Ovary (tissue), 10 donors: ENCODE measurements at places on chromosomes 13 and 19. TPM values are rescaled to one million over a fixed set of nuclear protein-coding genes. Genes with fewer than 3 reads are reported as not detected.
A peak's percentile ranks its signal among the peaks of the same experiment; 100 is the strongest.

AMH gene
- not detected for polyA plus RNA-seq

KCNC3 gene
- 0.19 TPM for polyA plus RNA-seq

CATSPERD gene
- not detected for polyA plus RNA-seq

DNA sequence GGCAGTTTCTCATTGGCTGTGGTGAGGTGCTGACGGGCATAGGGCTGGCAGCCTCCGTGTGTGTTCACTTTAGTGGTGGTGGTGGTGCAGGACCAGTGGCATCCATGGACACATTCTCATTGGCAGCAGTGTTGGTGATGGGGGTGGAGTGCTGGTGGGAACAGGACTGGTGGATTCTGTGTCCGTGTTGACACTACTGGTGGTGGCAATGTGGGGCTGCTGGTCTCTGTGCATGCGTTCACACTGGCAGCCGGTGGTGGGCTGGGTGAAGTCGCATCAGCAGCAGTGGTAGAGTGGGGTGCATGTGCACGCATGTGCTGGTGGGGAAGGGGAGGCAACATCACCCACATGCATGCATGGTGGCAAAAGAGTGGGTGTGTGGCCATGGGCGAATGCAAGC, 1471.4 kb upstream of the PCDH20 start:
- no peak for DNase-seq

ZNF763 gene
- polyA plus RNA-seq, result 7.0 TPM

NKG7 gene
- 1.6 TPM for polyA plus RNA-seq

GRCh38 chr19:30857966-30858490, 485.8 kb downstream of the ZNF536 start:
- DNase-seq, result no peak

- DNase-seq, result no peak
Observed at GRCh38 chr13:22740264-22740663, 440.5 kb upstream of the SGCG start.

GRCh38 chr13:74867460-74867859, 614.5 kb downstream of the TBC1D4 start:
- DNase-seq, result no peak

DNA sequence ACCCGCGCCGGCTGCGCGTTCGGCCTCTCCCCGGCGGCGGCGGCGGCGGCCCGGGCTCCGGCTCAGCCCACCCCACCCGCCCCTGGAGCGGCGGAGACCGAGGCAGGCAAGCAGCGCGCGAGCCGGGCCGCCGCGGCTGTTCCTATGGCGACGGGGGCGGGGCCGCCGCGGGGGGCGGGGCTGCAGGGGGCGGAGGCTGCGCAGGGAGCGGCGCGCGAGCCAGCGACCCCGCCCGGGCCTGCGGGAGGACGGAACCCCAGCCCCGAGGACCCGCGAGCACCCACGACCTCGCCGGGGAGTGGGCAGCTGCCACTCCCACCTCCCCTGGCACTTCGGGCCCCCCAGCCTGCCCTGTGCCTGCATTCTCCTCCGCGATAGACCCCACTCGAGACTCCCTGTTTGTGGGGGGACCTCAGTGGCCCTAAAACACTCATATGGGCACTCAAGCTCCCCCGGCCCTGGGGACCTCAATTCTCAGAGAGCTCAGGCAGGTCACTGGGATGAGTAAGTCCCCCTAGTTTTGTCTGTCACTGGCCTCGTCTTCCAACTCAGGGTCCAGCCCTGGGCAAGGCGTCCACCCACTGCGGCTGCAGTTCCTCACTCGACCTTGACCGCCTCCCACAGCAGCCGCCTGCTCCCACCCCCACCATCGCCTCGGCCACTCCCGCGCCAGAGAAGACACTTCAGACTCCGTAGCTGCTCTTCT, at the start of gene CTXN1:
Gene CTXN1, minus strand, starts transcription at position 115 of the 706 bp plus-strand sequence. CDS start 597 bp downstream, outside the sequence.
- peak; percentile 91 for DNase-seq

CCDC194 gene
- polyA plus RNA-seq, result 1.8 TPM

DNA sequence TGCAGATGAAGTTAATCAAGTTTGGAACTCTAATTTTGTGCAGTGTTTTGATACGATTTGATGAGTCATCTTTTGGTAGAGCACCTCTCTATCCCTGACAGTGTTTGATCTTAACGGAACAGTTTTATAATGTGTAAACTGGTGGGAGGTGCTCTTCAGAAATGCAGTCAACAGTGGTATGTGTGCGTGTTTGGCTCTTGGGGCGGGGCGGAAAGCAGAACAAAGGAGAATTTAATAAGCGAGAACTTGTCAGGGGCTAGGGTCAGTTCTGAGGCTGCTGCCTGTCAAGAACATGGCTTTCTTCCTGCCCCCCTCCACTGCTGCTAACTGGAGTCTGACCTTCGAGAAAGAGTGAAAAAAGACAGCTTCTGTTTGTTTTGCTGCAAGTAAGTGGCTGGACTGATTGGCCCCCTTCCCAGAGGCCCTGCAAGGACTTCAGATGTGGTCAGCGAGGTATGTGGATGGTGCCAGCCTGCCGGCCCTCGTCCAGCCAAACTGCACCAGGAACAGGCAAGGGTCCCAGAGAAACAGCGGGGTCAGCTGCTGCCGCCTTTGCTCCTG, 40.8 kb downstream of the BBC3 start:
- DNase-seq, result peak; percentile 63

GRCh38 chr13:42028113-42028799, 20.2 kb upstream of the DGKH start:
- no peak for DNase-seq

UPF1 gene
- 35.4 TPM for polyA plus RNA-seq

- DNase-seq, result no peak
Observed at GRCh38 chr13:43986421-43986981, 106.8 kb downstream of the LACC1 start.

FAM83E gene
- polyA plus RNA-seq, result 0.16 TPM

- DNase-seq, result no peak
Observed at GRCh38 chr13:111390522-111391270, 70.3 kb downstream of the TEX29 start.

GRCh38 chr13:79096099-79096498, 310.0 kb downstream of the RBM26 start:
- DNase-seq, result no peak

GRCh38 chr19:48746738-48747575, at the start of gene IZUMO1:
Gene IZUMO1 (minus strand): TSS chr19:48746909. CDS start chr19:48745859, 1,050 bp downstream.
- DNase-seq, result peak; percentile 67

DNA sequence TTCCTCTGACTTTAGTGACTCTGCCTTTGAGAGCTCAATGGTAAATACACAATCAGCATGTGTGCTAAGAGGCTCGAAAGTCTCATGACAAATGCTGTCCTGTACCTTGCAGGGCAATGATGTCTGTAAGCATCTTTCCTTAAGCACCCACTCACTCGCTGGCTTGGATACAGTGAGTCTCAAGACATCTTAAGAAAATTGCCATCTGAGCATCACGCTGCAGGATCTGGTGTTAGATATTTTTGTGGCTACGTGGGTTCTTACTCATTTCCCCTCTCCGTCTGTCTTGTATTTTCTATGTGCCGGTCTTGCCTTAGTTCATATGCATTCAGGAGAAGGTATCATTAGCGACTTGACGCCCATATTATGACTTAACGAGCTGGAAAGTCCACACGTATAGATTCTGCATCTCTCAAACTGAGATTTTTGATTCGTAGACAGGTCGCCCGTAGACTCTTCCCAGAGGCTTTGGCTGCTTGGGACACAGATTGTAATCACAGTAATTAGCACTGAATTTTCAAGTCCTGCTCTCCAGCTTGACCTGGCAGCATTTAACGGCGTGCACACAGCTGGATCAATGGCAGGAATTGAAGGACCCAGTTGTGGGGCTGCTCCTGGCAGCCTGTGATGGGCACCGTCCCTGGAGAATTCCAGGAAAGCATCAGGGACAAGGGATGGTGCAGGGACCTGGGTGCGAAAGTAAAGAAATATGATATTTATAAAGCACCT, 231.2 kb downstream of the ZIC5 start:
- no peak for DNase-seq

DNA sequence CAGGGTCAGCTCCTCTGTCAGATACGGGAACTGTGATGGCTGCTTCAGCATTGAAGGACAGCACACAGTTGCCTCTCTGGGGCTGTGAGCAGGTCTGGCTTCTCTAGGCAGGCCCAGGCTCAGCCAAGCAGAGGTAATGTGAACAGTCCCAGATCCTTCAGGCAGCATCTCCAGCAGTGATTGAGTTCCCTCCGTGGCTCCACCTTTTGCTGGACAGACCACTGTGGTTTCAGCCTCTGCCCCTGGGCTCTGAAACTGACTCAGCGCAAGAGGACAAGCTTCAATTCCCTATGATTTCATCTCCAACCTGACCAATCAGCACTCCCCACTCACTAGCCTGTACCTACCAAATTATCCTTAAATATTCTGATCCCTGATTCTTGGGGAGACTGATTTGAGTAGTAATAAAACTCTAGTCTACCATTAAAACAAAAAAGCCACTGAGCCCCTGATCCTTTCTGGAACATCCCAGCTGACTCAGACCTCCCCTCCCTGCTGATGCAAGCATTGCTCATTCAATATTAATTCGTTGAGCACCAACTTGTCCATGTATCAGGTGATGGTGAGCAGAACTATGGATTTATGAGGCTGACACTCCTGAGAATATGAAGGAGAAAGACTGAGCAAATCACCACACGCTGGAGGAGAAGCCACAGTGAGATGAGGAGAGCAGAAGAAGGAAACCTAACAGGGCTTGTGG, 16.7 kb downstream of the GSX1 start:
- DNase-seq, result no peak

GRCh38 chr19:49071860-49072547, 495 bp downstream of the KCNA7 start:
- DNase-seq, result no peak

CEACAM20 gene
- not detected for polyA plus RNA-seq

DNA sequence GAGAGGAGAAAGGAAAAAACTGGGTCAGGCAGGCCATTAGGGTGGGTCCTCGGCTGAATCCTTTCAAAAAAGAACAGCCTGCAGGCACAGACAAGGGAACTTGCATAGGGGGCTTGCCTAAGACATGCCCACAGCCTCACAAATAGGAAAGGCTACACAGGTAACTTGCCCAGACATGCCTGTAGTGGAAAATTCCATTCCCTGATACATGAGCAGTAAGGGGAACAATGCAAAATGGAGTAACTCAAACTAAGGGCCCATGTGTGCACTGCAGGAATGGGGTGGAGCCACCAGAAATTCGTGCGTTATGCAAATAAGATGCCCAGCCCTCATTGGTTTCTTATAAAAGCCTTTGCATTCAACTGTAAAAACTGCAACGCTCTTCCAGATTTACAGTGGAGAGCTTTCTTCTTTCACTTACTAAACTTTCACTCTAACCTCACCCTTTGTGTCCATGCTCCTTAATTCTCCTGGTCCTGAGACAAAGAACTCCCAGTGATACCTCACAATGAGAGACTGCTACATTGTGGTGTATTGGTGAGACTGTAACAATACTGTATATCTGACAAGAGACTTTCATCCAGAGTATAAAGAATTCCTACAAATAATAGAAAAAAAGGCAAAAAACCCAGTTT, 59.5 kb upstream of the SLITRK1 start:
- no peak for DNase-seq

ADAT3 gene
- not detected for polyA plus RNA-seq

DNA sequence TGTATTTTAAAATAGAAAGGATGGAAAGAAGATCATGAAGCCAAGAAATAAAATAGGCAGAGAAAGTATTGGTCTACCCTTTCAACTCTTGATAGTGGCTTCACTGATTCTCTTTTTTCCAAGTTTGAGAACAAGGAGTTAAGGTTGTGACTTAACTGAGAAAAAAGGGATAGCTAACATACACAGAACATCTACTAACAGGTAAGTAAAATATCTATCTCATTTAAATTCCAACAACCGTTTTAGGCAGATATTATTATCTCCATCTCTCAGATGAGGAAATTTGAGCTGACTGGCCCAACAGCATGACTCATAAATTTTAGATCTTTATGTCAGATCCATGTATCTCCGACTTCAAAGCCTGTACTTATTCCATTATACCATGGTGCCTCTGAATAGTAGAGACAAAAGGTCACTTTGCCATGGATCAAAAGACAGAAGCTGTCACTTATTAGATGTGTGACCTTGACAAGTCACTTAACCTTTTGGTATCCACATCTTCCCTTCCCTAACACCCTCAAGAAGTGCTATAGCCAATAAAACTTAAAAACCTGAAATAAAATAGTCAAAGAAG, 152.1 kb downstream of the DACH1 start:
- DNase-seq, result no peak

- no peak for DNase-seq
Observed at GRCh38 chr19:46909356-46909755, 48.6 kb downstream of the ARHGAP35 start.

GRCh38 chr19:41871573-41872383, 5.3 kb upstream of the CD79A start:
- no peak for DNase-seq

- no peak for DNase-seq
Observed at GRCh38 chr13:97588993-97589392, 155.0 kb downstream of the RAP2A start.

GRCh38 chr13:63287926-63288325, 1872.3 kb upstream of the PCDH20 start:
- DNase-seq, result no peak

GRCh38 chr13:97855570-97856303, 97.7 kb upstream of the IPO5 start:
- DNase-seq, result peak; percentile 41

DNA sequence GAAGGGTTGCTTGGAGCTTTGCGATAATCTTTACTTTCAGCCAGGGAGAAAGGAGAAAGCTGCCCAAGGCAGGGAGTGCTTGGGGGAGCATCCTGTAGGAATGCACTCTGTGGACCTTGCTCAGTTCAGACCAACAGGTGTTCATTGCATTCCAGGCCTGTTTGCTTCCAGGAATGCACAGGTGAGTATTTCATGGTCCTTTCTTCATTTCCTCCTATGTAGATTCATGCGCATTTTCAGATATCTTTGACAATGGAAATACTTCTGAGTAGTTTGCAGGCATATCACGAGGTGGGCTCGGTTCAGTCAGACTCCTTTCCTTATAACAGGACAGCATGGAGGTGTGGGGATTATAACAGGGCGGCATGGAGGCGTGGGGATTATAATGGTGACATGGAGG, 254.8 kb downstream of the FGF9 start:
- DNase-seq, result no peak

- DNase-seq, result no peak
Observed at GRCh38 chr13:35768073-35768472, 291.6 kb upstream of the MAB21L1 start.

TPP2 gene
- polyA plus RNA-seq, result 24.0 TPM

DNA sequence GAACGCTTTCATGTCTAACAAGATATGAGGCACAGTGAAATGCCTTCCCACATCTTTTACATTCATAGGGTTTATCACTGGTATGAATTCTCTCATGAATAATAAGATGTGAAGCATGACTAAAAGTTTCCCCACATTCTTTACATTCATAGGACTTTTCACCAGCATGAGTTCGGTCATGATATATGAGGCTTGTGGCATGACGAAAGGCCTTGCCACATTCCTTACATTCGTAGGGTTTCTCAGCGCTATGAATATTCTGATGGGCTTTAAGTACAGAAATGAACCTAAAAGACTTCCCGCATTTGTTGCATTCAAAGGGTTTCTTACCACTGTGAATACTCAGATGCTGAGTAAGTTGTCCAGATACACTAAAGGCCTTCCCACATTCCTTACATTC, 21.3 kb downstream of the ZNF607 start:
- no peak for DNase-seq

OVOL3 gene
- not detected for polyA plus RNA-seq

KIR2DL1 gene
- 0.12 TPM for polyA plus RNA-seq

NHLRC3 gene
- polyA plus RNA-seq, result 11.1 TPM
